SHP77 treated with DMSO at 0.1 percent for 48 hours (cell line): ENCODE measurements at places on chromosomes 1 and 21.
A peak's percentile ranks its signal among the peaks of the same experiment; 100 is the strongest.

DNA sequence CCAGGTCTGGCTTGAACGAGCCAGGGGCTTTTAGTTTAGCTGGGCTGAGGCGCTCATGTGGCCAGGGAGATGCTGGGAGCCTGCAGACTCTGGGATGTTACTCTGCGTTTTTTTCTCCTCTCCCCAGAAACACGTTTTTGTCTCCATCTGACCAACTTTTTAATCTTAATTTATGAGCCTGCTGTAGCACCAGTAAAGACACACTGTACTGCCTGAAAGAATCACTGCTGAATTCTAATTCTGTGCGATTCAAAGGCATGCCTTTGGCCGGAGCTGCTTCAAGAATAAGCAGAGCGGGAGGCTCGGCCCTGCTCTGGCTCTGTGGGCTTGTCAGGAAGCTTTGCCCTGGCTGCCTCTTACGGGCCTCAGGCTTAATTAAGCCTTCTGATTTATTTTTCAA, 129.5 kb downstream of the CAMTA1 start:
- no peak for DNase-seq

GRCh38 chr1:198128533-198128932, 28.3 kb upstream of the NEK7 start:
- no peak for DNase-seq

- DNase-seq: no peak
These were observed 205.7 kb downstream of the TOMM20 start for GRCh38 chr1:234922987-234923386.

DNA sequence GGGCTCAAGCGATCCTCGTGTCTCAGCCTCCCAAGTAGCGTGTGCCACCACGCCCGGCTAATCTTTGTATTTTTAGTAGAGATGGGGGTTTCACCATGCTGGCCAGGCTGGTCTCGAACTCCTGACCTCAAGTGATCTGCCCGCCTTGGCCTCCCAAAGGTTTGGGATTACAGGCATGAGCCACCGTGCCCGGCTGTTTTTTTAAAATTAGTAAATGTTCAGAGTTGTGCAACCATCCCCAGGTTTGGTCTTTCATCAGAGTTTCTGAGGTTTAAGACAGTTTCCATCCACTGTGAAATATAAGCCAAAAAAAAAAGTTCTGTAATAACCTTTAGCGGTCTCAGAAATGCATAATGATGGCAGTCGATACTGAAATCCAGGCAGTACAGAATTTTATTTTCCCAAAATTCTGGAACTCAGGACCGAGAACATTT, 550 bp upstream of the SYT11 start:
- no peak for DNase-seq

DNA sequence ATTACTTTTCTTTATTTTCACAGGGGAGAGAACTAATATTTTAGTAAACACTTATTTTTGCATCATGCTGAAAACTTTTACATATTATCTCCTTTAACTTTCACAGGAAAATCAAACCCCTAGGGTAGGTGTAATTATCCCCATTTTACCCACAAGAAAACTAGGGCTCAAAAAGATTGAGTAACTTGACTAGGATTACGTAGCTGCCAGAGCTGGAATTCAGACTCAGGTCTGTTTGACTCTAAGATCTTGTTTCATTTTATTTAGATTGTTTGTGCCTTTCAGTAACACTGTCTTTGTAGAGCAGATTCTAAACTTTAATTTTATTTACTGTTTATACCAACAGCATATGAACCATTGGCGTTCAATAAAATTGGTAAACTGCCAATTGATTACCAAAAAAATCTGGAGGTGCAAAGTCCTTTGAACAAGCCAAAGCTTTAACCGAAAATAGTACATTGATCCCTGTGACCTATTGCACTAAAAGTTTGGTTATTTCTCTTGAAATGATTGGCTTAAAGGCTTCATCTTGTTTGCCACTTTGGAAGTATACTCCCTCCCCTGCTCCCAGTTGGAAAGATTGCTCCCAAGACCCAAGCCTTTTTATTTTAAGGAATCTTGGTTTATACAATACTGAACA, 71.0 kb upstream of the WDR26 start:
- no peak for DNase-seq

DNA sequence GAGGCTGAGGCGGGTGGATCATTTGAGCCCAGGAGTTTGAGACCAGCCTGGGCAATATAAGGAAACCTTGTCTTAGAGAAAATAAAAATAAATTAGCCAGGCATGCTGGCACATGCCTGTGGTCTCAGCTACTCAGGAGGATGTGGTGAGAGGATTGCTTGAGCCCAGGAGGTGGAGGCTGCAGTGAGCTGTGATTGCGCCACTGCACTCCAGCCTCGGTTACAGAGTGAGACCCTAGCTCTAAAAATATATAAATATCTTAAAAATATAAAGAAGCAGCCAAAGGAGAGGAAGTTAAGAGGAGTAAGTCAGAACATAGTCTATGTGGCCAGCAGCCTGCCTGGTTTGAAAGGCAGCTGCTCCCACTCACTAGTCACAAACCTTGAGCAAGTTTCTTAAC, 4.5 kb upstream of the IL10RB start:
- DNase-seq: no peak

GRCh38 chr1:204314893-204315658, 44.7 kb downstream of the PLEKHA6 start:
- DNase-seq: no peak

- DNase-seq: no peak
These were observed 46.4 kb upstream of the NBL1 start for GRCh38 chr1:19597496-19598309.

GRCh38 chr1:62508187-62508758, 71.4 kb downstream of the USP1 start:
- DNase-seq: peak; percentile 12
